ENCODE measurements at places on chromosomes 5 and 9. TPM values are rescaled to one million over a fixed set of nuclear protein-coding genes. Genes with fewer than 3 reads are reported as not detected.
A peak's percentile ranks its signal among the peaks of the same experiment; 100 is the strongest.

GRCh38 chr9:86034863-86035734 lies 64.3 kb downstream of the GOLM1 start:
- no peaks in the 10 kb centered on the region for H3K27me3 ChIP-seq
- no peak overlapping the region for H3K27ac ChIP-seq
- H3K36me3 ChIP-seq, result peaks cover 7% of the 10 kb centered on the region
- peaks cover 12% of the 10 kb centered on the region for H3K4me1 ChIP-seq

Gene PCDHA9
- total RNA-seq, result 0.29 TPM

- H3K27me3 ChIP-seq, result no peaks in the 10 kb centered on the region
- DNase-seq, result no peak
- no peaks in the 10 kb centered on the region for H3K4me1 ChIP-seq
- no peak overlapping the region for H3K27ac ChIP-seq
- no peaks in the 10 kb centered on the region for H3K36me3 ChIP-seq
Observed at GRCh38 chr5:144352732-144353317, 182.2 kb downstream of the KCTD16 start.

Gene MPDZ
- 58.3 TPM for total RNA-seq

Gene SHC3
- 0.36 TPM for total RNA-seq

- DNase-seq, result no peak
- no peaks in the 10 kb centered on the region for H3K36me3 ChIP-seq
- no peak overlapping the region for H3K27ac ChIP-seq
- H3K27me3 ChIP-seq, result no peaks in the 10 kb centered on the region
- H3K4me3 ChIP-seq, result no peak overlapping the region
Observed at GRCh38 chr9:101635473-101635872, 40.7 kb upstream of the PPP3R2 start.

DNA sequence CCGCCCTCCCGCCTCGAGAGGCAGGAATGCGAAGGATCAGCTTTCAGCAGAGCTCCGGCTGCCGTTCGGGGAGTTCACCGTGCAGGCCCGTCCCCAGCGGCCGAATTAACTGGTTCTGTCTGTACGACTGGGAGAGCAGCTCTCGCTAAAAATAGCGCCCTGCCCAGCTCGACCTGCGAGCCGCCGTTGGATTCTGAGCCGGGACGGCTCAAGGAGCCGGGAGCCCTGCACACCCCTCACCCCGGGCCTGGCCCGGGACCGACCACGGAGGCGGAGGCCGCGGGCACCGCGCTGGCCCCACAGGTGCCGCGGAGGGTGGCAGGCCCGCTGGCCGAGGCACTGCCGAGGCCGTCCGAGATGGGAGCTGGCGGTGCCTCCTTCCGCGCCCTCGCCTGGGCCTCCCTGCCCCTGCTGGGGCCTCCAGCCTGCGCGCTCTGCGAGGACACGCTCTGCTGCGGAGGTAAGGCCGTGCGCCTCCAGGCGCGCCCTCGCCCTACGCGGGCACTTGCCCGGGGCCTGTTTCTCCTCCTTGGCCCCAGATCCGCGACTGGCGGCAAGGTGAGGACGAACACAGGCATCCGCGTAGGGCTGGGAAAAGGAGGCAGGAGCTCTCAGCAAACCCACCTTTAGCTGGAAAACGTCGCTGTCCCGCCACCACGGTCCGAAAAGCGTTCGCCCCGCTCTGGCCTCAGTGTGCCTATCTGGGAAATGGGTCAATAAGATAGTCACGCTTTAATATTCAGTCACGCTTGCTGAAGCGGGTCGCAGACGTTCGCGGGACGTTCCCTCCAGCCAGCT lies 53.1 kb upstream of the DAB2IP start:
- peaks cover 40% of the 10 kb centered on the region for H3K27me3 ChIP-seq
- H3K36me3 ChIP-seq, result no peaks in the 10 kb centered on the region
- no peak overlapping the region for H3K27ac ChIP-seq

DNA sequence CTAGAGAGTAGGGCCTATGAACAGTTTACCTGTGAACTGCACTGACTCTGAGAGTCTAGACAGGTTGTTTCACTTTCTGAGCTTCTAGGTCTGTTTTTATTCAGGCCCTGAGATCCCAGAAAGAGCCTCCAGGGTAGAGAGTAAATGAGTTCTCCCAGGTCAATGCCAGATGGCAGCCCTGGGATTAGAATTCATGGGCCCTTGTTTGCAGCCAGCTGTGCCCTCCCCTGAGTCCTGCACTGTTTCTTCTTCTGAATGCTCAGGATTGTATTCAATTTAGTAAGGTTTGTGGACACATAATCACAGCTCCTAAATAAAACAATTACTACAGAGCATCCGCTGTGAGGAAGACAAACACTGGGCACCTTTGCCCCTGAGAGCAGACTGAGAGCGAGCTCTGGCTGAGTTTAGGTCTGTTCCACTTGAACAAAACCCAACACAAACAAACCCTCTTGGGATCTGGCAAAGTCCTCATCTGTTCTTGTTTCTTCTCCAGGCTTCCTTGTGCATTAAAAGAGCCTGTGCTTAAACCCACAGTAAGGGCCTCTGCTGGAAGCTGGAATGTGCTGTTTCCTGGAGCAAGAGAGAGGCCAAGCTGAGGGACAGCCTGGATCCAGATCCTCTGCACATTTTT lies 29.9 kb downstream of the FAM219A start:
- H3K4me1 ChIP-seq, result peaks cover 6% of the 10 kb centered on the region
- H3K36me3 ChIP-seq, result no peaks in the 10 kb centered on the region
- no peak overlapping the region for H3K4me3 ChIP-seq

DNA sequence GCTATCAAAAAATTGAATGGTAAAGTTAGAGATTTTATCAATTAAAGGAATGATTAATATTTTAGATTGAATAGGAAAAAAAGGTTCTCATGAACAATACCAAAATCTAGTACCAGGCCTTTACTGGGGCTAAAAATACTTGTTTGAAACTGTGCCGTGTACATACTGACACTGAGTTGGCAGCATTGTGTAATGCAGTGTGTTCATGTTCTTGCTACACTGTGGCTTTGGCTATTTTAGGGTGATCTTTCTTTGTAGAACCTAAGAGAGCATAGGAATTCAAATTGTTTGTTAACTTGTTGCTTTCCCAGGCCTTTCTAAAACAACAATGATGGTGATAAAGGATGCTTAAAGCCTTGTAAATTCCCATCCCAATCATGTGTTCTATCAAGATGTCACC lies 80.9 kb downstream of the KIF4B start:
- H3K27ac ChIP-seq, result no peak overlapping the region
- H3K36me3 ChIP-seq, result no peaks in the 10 kb centered on the region
- no peak for DNase-seq
- H3K4me3 ChIP-seq, result no peak overlapping the region

DNA sequence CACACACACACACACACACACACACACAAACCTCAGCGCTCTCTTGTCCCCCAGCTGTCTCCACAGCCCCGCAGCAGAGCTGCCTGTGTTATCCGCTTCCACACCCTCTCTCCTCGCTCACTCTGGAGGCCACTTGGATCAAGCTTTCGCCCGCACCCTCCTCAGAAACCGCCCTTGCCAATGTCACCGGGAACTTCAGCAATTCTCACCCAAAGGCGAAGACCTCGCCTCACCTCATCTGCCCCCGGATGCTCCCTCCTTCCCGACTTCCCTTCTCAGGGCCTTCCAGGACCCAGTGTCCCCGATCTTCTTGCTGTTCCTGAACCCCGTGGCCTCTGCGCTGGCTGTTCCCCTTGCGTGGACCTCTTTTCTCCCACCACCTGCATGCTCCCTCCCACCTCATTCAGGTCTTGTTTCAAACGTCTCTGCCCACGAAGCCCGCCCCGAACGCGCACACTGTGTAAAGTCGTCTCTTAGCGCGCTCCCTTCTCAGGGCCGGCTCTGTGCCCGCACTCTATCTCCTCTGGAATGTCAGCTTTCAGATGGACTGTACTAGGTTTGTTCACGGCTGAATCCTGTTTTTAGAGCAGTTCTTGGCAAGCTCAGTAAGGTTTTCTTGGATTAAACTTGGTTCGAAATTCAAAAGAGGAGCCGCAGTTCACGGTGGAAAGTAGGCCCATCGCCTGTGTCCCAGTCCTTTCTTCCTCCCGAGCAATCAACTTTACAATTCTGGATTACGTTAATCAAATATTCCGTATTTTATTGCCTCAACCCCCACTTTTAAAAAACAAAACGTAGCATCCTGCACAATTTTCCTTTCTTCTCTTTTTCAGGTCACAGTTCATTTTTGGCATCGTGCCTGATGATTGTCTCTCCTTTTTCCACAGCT lies 1.0 kb upstream of the TRIM7 start:
- no peak overlapping the region for H3K27ac ChIP-seq
- peak; percentile 71 for DNase-seq
- H3K4me3 ChIP-seq, result peak overlapping the region; percentile 79
- peaks cover 5% of the 10 kb centered on the region for H3K4me1 ChIP-seq

DNA sequence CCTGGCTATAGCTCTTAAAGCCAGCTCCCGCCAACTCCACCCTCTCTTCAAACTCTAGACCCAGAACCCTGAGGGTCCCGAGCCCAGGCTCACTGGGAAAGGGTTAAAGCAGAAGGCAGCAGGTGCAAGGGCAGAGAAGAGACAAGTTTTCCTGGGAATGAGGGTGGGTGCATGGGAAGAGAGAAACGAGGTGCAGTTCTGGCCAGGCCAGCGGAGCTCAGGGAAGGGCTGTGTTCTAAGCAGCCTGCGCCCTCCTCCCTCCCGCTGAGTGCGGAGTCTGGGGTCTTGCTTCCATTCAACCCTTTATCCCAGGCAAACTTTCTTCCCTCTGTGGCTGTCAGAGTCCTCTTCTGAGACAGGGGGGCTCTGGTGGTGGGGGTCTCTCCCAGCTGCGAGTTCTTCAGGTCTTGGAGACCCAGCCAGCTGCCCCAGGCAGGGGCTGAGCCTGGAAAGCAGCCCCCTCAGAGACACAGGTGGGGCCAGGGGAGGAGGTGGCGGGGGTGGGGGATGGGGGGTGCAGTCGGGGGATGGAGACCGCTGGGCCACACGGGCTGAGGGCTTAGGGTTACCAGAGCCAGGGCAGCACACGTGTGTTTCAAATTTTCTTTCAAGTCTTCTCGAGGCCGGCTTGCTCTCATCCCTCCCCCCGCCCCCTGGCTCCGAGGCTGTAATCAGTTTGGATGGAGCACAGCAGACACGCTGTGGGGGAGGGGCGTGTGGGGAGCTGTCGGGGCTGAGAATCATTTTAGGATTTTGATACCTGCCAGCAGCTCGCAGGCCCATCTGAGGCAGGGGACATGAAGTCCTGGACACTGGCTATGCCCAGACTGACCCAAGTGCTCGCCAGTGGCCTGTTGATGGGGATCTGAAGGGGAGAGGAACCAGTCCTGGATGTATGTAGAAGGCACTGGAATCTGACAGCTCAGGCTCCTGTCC lies 169.6 kb upstream of the SMIM23 start:
- no peak overlapping the region for H3K4me3 ChIP-seq
- H3K27me3 ChIP-seq, result peaks cover 22% of the 10 kb centered on the region
- no peak for DNase-seq
- no peaks in the 10 kb centered on the region for H3K4me1 ChIP-seq
- no peaks in the 10 kb centered on the region for H3K36me3 ChIP-seq

DNA sequence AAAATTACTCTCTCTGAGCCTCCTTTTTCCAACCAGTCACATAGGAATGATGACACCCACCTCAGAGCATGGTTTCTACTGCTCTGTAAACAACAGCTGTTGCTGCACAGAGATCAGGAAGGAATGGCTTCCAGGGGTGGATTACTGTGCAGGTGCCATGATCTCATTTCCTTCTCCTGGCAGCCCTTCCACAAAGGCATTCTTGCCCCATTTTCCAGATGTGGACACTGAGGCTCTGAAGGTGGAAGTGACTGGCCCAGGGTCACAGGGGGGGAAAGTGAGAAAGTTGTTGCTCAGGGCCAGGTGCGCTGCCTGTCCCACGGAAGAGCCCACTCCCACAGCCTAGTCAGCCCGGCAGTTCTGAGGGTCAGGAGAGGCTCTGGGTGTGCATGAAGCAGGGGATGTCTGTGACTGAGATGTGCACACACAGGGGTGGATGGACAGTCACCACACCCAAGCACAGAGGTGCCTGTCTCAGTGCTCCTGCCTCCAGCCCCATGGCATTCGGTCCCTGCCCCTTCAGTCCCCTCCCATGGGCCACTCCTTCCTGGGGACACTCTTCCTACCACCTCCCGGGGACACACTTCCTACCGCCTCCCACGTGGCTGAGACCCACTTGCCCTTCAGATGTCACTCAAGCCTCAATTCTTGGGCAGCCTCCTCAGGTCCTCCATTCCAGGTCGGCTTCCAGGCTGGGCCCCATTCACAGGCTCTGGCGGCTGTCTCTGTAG lies 17.0 kb downstream of the FGFR4 start:
- no peaks in the 10 kb centered on the region for H3K36me3 ChIP-seq
- H3K27ac ChIP-seq, result no peak overlapping the region
- H3K4me3 ChIP-seq, result no peak overlapping the region
- peaks cover 10% of the 10 kb centered on the region for H3K27me3 ChIP-seq

- no peak overlapping the region for H3K27ac ChIP-seq
- no peak overlapping the region for H3K4me3 ChIP-seq
- H3K4me1 ChIP-seq, result peaks cover 15% of the 10 kb centered on the region
- H3K27me3 ChIP-seq, result peaks cover 18% of the 10 kb centered on the region
- DNase-seq, result no peak
- no peaks in the 10 kb centered on the region for H3K36me3 ChIP-seq
Observed at GRCh38 chr5:151625285-151625684, 34.2 kb upstream of the FAT2 start.

DNA sequence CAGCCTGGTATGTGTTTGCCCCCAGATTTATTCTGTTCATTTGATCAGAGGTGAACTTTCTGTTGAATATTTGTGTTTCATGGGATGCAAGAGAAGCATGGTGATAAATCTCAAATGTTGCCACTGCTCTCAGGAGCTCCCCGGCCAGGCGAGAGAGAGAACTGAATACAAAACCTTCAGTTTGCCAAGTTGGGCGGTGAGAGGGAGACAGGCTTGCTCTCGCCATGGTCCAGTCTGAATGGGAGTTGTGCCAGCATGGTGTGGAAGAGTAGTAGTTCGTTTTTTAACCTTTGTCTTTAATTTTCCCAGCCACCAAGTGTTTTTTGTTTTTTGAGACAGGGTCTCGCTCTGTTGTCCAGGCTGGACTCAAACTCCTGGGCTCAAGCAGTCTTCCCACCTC lies 2.7 kb downstream of the NTMT1 start:
- DNase-seq, result no peak
- no peaks in the 10 kb centered on the region for H3K27me3 ChIP-seq
- peaks cover 70% of the 10 kb centered on the region for H3K4me1 ChIP-seq
- peak overlapping the region; percentile 2 for H3K27ac ChIP-seq
- peaks cover 23% of the 10 kb centered on the region for H3K36me3 ChIP-seq

Gene C1QTNF2
- not detected for total RNA-seq

GRCh38 chr9:107585465-107585864 lies 95.9 kb upstream of the KLF4 start:
- H3K36me3 ChIP-seq, result no peaks in the 10 kb centered on the region
- H3K27ac ChIP-seq, result no peak overlapping the region
- no peak overlapping the region for H3K4me3 ChIP-seq
- no peak for DNase-seq
- no peaks in the 10 kb centered on the region for H3K27me3 ChIP-seq
- H3K4me1 ChIP-seq, result no peaks in the 10 kb centered on the region

Gene SMC5
- 25.6 TPM for total RNA-seq

Gene LCN9
- total RNA-seq, result not detected

DNA sequence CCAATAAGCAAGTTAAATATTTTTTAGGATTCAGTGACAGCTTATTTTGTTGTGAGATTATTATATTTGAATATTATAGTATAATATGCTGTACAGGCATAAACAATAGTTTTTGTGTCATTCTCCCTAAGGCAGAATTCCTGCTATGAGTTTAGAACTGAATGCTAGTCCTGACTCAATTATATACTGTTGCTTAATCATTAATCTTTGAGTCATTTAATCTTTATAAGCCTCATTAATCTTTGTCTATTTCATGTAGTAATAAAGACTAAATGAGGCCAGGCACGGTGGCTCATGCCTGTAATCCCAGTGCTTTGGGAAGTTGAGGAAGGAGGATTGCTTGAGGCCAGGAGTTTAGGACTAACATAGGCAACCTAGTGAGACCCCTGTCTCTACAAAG lies 3.6 kb upstream of the DCP2 start:
- DNase-seq, result no peak
- no peaks in the 10 kb centered on the region for H3K27me3 ChIP-seq
- H3K27ac ChIP-seq, result no peak overlapping the region

Measured in osteoblast (primary cell).